ENCODE measurements at places on chromosomes 7 and 10.

DNA sequence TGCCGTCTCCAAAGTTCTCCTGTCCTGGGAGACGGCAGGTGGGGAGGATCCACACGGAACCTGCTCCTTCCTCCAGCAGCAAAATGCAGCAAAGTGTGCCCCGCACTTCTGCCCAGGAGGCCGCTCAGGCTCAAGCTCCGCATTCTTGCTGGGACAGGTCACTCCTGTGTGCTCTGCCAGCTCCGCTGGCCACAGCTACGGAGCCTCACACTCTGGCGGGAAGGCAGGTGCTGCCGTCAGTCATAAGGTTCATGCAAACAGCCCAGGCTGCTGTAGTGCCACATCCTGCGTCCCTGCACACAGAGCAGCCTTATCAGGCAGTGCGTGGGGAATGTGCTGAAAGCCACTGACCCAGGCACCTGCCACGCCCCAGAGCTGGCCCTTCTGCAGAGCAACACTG is 22.4 kb downstream of the ADGRA1 start:
- DNase-seq = no peak

DNA sequence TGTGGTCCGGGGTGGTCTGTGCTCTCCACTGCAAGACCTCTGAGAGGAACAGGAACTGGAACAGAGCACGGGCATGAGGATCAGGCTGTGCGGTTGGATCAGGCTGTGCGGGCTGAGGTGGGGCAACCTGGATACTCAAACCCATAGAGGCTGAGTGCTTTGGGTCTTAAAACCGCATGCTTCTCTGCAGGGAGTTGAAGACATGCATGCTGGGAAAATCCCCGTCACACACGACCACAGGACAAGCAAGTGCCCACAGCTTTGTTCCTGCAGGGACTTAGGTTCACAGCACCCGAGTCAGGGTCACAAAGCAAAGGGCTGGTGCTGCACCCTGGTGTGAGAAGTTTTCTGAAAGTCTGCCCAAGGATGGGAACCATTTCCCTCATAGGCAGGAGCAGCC is 221.2 kb downstream of the ZMYND11 start:
- DNase-seq = no peak

- no peak for DNase-seq
Observed at GRCh38 chr10:80436446-80437098, 17.5 kb upstream of the TSPAN14 start.

DNA sequence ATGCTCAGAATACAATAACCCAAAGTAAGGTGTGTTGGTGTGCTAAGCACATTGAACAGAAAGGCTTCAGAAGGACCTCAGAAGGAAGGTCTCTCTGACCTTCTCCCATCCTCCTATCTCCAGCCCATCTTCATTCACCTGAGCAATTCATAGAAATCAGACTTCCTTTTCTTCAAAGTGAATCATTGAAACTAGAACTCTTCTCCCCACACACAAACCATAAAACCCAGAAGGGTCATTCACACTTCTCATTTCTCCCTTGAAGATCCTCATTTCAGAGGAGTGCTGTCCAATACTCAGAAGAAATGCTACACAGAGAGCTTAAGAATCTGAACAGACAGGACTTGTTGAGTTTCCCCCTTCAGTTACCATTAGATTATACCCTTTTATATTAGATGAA is 89.5 kb downstream of the VWDE start:
- no peak for DNase-seq

- no peak for DNase-seq
Observed at GRCh38 chr7:96718107-96719003, 8.7 kb upstream of the SEM1 start.

- DNase-seq = no peak
Observed at GRCh38 chr7:125278318-125278717, 348.7 kb upstream of the POT1 start.

Data from OCI-M1 (cell line).